NCI-H1694 treated with DMSO at 0.1 percent for 48 hours (cell line): ENCODE measurements at places on chromosomes 5 and 9.

- DNase-seq, result no peak
These were observed 846.3 kb downstream of the TLE1 start for GRCh38 chr9:80843028-80843427.

DNA sequence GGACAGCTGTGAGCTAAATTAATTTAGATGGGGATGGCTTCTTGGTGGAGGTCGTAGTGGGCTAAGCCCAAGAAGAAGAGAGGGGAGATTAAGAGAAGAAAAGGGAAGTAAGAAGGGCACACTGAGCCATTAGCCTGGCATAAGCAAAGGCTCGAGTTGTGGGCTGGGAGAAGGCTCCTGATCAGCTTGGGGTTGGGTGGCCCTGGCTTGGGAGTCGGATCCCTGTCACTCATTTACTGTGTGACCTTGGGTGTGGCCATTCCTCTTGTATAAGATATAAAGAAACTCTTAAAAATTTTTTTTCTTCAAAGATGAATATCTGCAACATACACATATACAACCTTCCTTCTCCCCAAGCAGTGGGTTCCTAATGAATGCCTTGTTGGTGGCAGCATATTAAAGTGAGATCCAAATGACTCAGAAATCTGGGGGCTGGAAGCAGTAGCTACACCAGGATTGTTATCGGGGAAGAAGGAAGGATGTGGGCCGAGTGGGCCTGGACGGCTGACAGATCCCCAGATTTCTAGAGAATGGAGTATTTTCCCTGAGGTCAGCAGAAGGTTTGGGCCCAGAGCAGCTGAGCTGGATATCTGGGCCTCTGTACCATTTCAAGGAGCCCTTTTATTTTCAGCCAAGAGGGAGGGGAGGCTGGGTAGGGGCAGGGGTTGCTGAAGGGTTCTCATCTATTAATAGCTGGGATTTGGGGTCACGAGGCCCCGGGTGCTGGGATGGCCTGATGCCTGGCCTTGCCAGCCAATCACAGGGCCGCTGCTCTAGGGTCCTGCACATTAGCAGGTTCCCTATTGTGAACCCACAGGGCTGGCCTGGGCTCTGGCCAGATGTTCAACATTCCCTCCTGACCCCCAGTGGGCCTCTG is 52.1 kb downstream of the PPARGC1B start:
- no peak for DNase-seq

DNA sequence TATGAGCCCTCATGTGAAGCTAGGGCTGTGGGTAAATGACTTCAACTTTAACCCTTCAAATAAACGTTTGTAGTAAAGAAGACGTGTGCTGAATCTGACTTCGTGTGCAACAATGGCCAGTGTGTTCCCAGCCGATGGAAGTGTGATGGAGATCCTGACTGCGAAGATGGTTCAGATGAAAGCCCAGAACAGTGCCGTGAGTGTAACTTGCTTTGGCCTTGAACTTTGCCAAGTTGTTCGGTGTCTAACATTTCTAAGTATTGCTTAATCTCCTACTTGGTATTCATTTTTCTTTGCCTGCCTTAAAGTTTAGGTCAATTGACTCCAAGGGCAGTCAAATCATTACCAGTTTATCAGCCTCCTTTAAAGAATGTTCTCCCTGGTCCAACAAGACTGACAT is 18.2 kb downstream of the VLDLR start:
- DNase-seq, result no peak

DNA sequence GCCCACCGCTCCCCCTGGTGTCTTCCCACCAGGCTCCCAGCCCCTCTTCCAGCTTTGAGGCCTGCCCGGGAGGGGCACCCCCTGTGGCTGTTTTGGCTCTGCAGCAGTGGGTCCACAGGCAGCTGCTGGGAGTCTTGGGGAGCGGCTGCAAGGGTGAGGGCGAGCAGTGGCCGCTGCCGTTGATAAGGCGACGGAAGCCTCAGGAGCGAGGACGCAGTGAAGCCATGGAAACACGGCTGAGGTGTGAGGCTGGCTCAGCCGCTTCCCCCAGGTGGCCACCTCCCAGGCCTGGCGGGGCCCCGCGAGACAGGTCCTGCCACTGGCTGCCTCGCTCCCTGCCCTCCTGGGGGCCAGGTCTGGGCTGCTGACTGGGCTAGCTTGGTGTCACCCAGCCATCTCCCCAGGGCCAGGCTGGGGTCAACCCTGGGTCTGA is 41.5 kb downstream of the CXXC5 start:
- no peak for DNase-seq

- peak; percentile 44 for DNase-seq
These were observed 56.9 kb downstream of the PAM start for GRCh38 chr5:102811972-102812371.

GRCh38 chr9:123322273-123323195 is 33.5 kb upstream of the CRB2 start:
- DNase-seq, result no peak
